ENCODE measurements at places on chromosomes 5 and 9.

DNA sequence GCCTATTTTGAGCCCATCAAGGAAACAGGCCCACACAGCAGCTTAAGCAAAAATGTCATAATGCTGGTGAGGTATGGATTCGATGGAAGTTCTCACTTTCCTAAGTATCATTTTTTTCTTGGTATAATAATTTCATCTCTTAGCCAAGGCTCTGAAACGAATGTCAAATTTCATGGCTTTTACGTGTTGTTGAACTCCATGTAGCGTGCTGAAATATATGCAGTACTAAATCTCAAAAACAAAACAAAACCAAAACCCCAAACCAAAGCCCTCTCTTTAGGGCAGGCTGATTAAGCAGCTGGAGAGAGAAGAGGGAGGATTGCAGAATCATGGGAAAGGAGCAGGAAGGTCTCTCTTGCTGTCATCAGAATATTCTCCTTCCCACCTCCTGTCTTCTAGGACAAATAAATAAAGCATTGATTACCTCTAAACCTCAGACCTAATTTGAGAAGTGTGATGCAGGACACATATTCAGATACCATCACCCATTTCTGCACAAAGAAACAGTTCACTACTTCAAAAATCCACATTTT is 58.3 kb downstream of the TMEM174 start:
- no peak for DNase-seq

DNA sequence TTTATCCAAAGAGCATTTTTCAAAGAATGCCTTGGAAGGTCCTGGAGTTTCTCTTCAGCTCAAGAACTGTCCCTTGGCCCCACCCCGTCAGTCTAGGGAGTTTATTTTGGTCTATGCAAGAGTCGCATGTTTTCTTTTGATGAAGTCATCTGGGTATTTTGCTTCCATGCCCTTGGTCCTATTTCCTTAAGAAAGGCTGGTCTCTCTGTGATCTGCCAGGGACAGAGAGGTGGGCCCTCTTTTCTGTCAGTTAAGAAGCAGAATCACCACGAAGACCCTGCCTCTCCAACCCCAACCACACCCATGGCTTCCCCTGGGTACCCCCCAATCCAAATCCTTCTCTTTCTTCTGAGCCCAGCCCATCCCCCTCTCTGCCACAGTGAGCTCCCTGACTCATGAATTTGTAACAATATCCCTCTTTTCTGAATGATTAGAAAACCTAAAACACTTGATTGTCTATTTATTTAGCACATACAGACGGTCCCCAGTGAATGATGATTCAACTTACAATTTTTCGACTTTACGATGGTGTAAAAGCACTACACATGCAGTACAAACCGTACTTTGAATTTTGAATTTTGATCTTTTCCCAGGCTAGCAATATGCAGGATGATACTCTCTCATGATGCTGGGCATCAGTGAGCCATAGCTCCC is 163.5 kb upstream of the ADRA1B start:
- no peak for DNase-seq

DNA sequence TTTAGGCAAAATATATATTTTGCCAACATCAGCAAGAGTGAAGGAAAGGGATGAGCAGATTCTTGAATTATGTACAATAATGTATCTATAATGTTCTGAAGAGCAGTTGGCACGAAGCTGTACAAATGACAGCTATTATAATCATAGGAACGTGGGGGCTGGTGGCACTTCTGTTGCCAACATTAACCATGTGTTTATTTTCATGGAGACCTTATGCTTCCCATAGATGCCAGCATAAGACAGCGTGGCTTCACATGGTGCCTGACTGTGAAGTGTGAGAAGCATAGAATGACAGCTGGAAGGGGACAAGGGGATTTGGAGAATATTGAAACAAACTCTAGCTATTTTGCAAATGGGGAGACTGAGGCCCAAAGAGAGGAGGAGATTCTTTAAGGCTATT is 52.6 kb upstream of the ATP10B start:
- no peak for DNase-seq

- no peak for DNase-seq
Measured at GRCh38 chr5:68285075-68285840, 69.7 kb downstream of the PIK3R1 start.

DNA sequence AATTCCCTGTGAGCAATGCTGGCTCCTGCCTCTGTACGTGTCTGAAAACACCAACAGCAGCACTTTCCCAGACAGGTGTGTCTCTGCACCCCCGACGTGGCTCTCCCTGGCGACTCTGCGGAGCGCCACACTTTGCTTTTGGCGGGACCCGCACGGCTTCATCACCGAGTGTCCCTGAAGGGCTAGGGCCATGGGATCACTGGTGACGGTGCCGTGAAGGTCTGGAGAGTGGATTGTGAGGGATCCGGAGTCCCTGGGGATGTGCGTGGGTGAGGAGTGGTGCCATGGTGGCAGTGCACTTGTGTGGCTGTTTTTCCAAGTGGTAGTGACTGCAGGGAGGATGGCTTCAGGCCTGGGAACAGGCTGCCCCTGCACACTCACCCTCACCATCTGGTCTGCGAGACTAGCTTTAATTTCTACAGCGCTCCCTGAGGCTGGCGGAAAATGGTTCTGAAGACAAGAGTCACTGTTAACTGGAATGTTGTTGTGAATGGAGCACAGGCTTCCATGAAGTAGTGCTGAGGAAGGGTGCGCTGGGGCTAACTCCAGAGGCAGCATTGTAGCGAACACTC is 3.2 kb downstream of the NKD2 start:
- DNase-seq, result no peak

DNA sequence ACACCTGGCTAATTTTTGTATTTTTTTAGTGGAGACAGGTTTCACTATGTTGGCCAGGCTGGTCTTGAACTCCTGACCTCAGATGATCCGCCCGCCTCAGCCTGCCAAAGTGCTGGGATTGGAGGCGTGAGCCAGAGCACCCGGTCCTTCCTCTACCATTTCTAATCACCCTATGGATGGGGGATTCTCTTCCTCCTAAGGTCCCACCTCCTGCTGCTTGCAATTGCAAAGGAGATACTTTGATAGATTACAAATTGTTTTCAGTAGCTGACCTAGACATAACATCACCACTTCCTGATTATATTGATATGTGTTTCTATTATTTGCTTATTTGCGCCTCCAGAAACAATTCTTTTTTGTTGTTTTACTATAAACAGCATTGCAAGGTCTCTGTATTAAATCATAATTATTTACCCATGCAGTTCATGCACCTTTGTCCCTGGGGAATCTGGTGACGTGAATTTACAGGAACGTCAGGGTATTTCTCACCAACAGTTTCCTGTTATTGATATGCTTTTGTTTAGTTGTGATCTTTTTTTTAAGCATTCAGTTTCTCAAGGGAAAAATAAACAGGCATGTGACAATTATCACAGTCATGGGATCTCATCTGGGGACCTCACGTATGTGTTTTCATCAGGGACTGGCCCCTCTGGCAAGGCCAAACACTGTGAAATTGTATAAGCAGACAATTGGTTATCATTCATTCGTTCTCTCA is 43.2 kb downstream of the ESM1 start:
- no peak for DNase-seq

GRCh38 chr9:132681561-132681960 is 11.3 kb downstream of the GTF3C4 start:
- DNase-seq, result no peak

DNA sequence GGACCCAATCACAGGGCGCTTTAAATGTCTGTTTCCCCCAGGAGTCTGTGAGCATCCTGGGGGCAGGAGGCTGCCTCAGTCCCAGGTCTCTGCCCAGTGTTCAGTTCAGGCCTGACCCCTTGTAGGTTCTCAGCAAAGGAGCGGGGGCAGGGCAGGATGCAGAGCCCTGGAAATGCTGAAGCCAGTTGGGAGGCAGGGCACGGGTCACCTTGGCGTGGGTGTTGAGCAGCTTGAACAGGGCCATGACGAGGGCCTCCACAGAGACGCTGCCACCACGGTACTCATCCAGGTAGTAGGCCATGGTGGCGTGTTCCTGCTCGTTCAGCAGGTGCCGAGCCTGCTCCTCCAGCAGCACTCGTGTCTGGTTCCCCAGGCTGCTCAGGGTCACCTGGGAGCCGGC is 36.3 kb upstream of the AKNA start:
- no peak for DNase-seq

DNA sequence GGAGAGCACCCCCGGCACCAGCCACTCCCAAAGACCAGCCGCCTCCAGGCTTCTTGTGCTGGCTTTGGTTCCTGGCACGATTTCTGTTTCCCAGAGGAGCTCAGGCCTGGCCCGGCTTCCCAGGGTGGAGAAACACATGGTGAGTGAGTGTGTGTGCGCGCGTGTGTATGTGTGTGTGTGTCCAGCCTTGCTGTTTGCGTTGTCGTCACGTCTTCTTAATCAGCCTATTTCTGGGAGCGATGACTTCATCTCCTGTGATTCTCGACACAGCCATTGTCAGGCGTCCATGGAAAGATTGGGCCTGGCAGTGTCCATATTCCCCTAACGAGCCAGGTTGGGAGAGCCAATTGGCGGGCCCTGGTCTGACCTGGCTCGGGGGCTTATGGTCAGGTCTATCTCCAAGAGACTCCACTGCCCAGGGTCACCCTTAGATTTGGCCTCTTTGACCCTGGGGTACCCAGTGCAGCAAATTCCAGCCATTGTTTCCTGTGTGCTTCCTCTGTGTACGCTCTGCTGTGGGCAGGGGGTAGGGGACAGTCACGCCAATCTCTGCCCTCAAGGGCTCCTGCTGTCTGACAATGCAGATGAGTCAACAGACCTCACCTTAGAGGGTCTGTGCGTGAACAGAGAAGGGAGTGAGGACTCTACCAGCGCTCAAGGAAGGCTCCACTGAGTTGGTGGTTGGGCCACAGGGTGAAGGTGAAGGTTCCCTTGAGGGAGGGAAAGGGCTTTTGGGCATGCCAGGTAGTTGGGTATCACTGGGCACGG is 73.8 kb downstream of the DAB2IP start:
- DNase-seq, result no peak

- no peak for DNase-seq
Measured at GRCh38 chr9:90808890-90809685, 7.5 kb downstream of the SYK start.

DNA sequence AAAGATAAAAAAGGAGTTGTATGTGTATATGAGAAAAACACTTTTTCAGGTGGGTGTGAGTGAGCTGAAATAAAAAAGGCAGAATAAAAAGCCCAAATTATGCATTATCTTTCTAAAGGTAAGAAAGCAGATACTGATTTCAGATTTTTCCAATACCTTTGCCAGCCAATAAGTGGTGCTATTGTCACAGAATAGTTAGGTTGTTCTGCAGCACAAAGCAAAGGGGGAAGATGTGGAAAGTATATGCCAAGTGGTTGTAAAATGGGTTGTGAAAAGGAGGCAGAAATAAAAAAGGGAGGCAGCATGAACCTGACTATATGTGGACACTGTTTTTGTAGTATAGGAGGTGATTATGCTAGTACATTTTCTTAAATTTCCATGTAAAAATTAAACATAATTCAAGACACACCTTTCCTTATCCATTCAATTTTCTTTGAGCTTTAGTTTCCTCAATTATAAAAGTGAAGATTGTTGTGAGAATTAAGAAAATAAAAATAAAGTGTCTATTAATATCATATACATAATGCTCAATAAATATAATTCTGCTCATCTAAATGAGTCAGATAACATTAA is 106.7 kb downstream of the SMIM15 start:
- no peak for DNase-seq

DNA sequence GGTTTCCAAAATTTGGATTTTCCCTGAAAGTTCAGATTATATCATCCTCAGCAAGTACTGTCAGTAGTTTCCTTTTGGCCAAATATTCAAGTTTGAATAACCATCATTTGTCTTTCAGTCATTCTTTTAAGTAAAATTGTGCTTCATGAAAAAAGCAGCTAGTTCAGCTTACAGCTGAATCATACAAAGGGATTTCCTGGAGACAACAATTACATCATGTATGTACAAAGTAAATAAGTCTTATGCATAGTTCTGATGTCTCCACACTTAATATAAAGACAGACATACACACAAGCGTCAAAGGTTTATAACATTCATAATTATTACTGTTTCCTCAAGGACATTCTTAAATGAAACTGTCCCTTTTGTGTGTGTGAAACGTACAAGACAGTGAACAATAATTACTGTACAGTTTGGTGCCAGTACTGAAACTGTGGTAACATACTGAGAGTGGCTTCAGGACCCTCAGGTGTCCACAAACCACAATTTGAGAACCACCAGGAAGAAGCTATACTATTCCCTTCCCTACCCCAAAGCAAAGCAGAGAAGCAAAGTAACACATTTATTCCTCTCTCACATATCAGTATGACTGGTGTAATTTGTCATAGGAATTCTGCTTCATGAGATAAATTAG is 746.6 kb downstream of the TAF11L14 start:
- no peak for DNase-seq

DNA sequence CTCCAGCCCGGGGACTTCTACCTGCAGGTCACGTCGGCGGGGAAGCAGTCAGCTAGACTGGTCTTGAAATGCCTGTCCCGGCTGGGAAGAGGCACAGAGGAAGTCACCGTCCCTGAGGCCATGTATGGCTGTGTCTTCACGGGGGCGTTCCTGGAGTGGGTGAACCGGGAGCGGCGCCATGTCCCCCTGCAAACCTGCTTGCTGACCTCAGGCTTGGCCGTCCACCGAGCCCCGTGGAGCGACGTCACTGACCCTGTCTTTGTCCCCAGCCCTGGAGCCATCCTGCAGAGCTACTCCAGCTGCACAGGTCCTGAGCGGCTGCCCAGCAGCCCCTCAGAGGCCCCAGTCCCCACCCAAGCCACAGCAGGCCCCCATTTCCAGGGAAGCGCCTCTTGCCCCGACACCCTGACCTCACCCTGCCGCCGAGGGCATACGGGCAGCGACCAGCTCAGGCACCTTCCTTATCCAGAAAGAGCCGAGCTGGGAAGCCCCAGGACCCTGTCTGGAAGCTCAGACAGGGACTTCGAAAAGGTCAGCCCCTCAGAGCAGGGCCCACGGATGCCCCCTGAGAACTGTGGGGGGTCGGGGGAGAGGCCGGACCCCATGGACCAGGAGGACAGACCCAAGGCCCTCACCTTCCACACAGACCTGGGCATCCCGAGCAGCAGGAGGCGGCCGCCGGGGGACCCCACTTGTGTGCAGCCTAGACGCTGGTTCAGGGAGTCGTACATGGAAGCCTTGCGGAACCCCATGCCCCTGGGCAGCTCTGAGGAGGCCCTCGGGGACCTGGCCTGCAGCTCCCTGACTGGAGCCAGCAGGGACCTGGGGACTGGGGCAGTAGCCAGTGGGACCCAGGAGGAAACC is 47.8 kb downstream of the PLEKHG4B start:
- DNase-seq, result no peak

DNA sequence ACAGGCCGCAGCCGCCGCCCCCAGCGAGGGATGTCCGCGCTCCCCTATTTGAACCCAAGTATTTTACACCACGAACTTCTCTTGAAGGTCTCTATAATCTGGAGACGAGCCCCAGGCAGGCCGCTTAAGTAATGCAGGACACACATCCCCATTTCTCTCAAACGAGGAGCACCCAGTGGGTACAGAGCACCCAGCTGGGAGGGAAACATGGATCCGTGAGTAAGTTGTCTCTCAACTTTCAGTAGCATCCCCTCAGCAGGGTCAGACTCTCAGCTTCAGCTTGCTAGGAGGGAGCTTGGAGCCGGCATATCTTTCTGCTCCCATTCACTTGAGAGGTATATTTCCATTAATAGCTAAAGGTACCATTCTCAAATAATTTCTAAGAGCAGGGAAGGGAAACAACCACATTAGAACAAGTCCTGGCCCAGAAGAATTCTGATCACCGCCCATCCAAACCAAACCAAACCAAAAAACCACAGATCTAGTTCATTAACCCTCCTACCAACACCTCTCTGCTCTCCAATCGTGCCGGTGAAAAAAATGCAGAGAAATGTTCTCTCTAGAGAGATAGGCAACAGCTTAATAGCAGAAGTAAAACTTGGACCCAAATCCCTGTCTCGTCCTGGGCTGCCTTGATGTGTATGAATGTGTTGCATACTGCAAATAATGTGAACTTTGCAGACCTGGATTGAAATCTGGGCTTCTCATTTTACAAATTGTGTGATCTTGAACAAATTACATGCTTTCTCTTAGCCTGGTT is 910 bp downstream of the TDRD7 start:
- no peak for DNase-seq

Data from activated T-helper 1 cell treated with Interleukin-2 at 50 U/mL for 16 hours (primary cell).